ENCODE measurements at places on chromosomes 5 and 9. TPM values are rescaled to one million over a fixed set of nuclear protein-coding genes. Genes with fewer than 3 reads are reported as not detected.

GGTA1 gene
- not detected for total RNA-seq

ADAMTS13 gene
- total RNA-seq, result 1.9 TPM

FAM81B gene
- total RNA-seq, result not detected

PCDHB7 gene
- not detected for total RNA-seq

ARID3C gene
- total RNA-seq, result not detected

TRIM7 gene
- total RNA-seq, result 0.32 TPM

PCDHAC1 gene
- not detected for total RNA-seq

HTR4 gene
- total RNA-seq, result not detected

FSD1L gene
- total RNA-seq, result 10.2 TPM

IRX2 gene
- total RNA-seq, result not detected

AGGF1 gene
- 22.2 TPM for total RNA-seq

SLC26A2 gene
- total RNA-seq, result 8.9 TPM

PELO gene
- 23.0 TPM for total RNA-seq

ASTN2 gene
- total RNA-seq, result 2.3 TPM

CCDC112 gene
- 5.3 TPM for total RNA-seq

TMEM252 gene
- total RNA-seq, result not detected

RMRP gene
- 8,247 TPM for total RNA-seq

ADAMTS16 gene
- total RNA-seq, result not detected

SPAG8 gene
- total RNA-seq, result 4.0 TPM

FYB1 gene
- 0.55 TPM for total RNA-seq

ADAMTSL1 gene
- not detected for total RNA-seq

IL9 gene
- not detected for total RNA-seq

PLPPR1 gene
- not detected for total RNA-seq

GDNF gene
- total RNA-seq, result not detected

CDH9 gene
- total RNA-seq, result not detected

CDHR2 gene
- total RNA-seq, result 0.42 TPM

ANKRD34B gene
- not detected for total RNA-seq

CD74 gene
- 5,628 TPM for total RNA-seq

PLCXD3 gene
- total RNA-seq, result not detected

Data from activated B cell treated with CpG ODN at 0.5 μM for 24 hours (primary cell).